Fibroblast of the conjunctiva (primary cell): ENCODE measurements at places on chromosomes 11 and 22.

DNA sequence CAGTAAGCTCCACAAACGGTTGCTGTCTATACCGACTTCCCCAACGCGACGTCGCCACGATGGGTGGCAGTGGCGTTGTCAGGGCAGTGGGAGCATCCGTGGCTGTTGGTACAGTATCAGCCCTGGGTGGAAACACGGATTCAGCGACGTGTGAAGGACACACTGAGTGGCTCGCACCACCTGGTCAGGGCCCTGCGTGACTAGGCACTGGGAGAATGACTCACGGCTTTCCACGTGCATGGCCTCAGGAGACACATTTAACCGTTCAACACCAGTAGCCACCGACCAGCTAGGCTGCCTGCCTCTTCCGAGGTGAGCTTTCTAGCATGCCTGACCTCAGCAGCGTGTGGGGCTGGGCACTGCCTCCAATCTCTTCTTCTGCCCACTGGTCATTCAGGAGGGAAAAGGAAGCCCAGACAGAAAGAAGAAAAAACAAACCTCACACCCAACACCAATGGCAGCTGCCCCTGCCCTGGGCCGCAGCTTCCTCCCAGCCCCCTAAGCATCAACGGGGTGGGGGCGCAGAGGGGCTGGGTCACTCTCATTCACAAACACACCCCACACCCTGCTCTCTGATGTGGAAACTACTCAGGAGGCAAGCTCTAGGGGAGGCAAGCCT lies 59.0 kb downstream of the MYH9 start:
- no peak for DNase-seq

DNA sequence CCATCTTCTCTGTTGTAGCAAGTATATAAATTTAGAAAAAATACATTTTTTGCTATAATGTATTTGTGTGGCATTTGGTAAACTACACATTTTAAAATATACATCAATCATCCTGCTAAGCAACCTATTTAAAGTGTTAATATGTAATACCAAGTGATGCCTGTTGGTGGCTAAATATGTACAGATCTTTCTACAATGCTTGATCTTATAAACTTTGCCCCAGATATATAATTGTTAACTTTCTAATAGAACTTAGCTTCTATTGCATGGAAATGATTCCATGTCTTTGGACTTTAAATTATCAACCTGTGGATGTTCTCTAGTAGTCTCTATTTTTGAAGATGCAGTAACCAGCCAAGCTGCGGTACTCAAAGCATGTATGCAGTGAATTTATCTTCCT lies 1260.4 kb upstream of the RAG2 start:
- no peak for DNase-seq

DNA sequence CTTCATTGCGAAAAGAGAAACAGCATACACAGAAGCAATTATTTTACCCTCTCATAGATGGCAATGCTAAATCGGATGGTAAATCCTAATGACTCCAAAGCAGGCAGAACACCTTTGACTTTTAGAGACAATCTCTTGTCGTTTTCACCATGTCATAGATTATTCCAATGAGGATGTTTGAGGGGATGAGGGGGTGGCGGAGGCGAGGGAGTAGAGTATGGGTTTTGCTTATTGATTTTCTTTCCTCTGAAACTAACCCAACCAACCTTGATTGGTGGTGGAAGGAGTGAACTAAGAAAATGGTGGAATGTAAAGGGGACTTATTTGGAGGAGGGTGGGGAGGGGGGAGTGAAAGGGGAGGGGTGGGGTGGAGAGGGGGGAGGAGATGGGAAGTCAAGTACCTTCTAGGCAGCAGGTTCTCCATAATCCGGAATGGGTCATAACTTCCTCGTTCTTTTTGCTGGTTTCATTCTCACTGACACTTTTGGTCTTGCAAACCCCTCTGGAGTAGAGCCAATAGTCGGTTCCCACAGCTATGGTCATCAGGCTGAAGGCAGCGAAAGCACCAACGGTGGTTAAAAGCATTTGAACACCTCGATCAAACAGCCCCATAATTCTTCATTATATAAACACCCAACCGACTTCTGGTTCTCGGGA lies 1.5 kb downstream of the CACNG2 start:
- DNase-seq: no peak

DNA sequence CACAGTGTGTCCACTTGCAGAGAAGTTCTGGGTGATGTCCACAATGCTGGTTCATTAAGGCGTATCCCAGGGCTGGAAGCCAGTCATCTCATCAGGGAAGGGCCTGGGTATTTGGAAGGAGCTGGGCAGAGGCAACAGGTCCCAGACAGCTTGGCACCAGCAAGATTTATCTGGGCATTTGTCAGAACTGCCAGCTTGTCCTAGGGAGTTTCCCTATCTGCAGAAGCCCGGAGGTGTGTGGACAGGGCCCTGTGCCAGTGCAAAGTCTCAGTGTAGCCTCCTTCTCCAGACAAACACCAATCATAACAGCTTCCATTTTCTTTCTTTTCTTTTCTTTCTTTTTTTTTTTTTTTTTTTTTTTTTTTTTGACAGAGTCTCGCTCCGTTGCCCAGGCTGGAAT lies 125.3 kb upstream of the TIMP3 start:
- no peak for DNase-seq

DNA sequence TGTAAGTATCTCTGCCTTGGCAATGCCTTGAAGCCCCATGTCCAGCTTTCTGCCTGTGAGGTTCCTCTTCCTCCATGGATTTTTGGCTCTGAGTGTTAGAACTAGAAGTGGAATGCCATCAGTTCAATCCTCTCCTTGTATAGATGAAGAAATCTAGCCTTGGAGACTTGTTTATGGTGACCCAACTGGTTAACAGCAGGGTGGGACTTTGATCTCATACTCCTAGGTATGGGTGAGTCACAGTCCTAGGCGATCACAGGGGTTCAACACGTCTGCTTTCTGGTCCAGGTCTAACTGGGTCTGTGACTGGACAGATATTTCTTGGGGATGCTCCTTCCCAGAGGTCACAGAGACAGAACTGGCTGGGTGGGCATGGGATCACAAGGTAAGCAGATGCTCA lies 9.2 kb upstream of the MTFP1 start:
- no peak for DNase-seq

DNA sequence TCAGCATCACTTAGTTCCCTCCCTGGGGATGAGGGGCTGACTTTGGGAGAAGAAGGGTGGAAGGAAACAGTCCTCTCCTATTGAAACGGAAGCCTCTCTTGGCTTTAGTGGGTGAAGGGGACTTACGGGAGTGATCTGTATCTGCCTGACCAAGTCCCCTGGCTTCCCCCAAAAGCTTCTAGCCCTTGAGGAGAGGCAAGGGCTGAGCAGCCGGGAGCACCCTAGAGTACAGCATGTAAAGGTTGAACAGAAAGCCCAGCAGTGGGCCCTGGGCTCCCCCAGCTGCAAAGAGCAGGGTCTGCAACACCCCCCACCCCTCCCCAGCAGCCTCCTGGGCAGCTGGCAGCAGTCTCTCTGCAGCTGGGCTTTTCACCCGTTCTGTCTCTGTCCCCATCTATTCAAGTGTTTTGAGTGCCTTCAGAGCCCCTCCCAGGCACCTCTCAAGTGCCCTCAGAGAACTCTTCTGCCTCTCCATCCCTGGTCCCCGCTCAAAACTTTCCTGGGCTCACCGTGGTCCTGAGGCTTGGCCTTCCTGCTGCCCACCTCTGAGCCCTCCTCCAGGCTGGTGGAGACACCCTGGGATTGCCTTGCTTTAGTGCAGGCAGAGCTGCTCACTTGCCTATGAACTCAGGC lies 2.7 kb downstream of the CAPN5 start:
- no peak for DNase-seq

GRCh38 chr11:875203-875602 lies 32.6 kb downstream of the TSPAN4 start:
- DNase-seq: no peak

- no peak for DNase-seq
Measured at GRCh38 chr11:9462172-9462799, 1.5 kb downstream of the ZNF143 start.

GRCh38 chr11:128862406-128862805 lies 4.7 kb downstream of the KCNJ1 start:
- no peak for DNase-seq

DNA sequence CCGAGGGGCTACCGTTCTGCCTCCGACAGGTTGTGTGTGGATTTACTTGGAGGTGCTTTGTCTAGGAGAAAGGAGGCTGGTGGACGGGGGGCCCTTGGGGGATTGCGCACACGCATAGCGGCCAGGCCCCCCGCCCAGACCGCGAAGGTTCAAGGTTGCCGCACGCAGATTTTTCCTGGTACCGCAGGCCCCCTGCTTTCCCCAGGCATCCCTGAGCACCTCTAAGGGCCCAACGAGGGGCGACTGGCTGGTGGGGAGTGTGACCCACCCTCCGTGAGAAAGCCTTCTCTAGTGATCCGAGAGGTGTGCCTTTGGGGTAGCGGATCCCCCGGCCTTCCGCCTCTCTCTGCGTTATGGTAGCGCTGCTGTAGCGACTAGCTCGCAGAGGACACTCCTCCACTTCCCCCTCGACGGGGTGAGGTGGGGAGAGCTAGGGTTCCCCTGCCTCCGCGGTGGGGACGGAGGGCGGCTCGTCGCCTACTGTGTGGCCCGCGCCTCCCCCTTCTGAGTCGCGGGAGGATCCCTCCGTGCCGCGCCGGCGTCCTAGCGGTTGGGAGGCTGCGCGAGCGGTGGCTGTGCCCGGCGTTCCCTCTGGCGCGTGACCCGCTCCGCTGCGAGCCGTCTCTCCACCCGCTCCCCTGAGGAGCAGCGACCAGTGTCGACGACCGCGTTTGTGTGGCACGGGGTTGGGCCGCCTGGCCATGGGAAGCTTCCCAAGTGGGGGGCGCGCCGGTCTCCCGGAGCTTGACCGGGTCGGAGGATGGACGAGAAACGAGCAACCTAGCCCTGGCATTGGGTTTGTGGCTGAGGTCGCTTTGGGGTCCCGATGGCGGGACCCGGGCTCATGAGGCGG lies 3900.0 kb upstream of the OR11H1 start:
- no peak for DNase-seq

GRCh38 chr11:95432714-95433503 lies 201.9 kb upstream of the SESN3 start:
- DNase-seq: no peak

GRCh38 chr22:39580006-39580441 lies 9.5 kb downstream of the CACNA1I start:
- no peak for DNase-seq

GRCh38 chr22:49331878-49332277 lies 495.8 kb downstream of the BRD1 start:
- no peak for DNase-seq

DNA sequence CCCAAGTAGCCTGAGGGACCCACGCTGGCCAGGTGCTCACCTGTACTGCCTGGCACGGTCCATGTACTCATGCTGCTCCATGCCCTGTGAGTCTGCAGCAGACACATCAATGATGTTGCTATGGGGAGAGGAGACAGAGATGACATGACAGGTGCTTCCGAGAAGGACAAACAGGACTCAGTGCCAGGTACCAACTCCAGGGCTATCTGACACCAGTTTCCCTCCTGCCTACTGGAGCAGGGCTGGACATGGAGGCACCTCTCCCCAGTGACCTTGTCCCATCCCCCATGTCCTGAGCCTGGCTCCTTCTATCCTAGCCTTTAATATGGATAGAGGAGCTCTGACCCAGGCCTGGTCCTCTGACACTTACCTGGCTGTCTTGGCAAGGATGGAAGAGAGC lies 4.4 kb downstream of the LAMTOR1 start:
- DNase-seq: no peak

- DNase-seq: no peak
Measured at GRCh38 chr11:15893080-15893492, 463.3 kb downstream of the SOX6 start.

DNA sequence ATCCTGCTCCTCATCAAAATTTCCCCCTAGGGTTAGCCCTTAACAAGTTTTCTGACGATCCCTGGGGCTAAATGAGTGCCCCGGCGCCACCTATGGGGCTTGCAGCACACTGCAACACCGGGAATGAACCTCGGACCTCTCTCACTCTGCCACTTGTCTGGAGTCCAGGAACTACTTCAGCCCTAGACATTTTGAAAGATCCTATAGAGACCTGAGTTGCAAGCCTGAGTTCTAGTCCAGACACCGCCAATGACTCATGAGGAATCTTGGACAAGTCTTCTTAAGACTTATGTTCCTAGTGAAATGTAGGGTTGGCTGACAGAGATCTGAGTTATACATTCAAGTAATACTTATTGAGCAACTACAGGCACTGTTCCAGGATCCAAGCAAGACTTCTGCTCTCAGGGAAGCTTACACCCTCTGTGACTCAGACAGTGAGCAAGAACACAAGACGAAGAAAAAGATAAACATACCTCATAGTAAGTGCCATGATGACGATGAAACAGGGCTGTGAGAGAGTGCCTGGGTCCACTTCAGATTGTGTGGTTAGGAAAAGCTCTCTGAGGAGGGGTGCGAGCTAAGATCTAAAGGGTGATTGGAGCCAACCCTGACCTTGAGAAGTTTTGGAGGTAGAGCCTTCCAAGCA lies 10.2 kb upstream of the STK33 start:
- DNase-seq: peak; percentile 100

GRCh38 chr22:23856721-23857605 lies 712 bp upstream of the SLC2A11 start:
- DNase-seq: no peak

- DNase-seq: no peak
Measured at GRCh38 chr11:12382451-12382850, 5.1 kb downstream of the PARVA start.

GRCh38 chr22:17281026-17281425 lies 61.8 kb upstream of the ADA2 start:
- DNase-seq: no peak

- DNase-seq: peak; percentile 34
Measured at GRCh38 chr11:67464411-67465188, 4.5 kb downstream of the TMEM134 start.

DNA sequence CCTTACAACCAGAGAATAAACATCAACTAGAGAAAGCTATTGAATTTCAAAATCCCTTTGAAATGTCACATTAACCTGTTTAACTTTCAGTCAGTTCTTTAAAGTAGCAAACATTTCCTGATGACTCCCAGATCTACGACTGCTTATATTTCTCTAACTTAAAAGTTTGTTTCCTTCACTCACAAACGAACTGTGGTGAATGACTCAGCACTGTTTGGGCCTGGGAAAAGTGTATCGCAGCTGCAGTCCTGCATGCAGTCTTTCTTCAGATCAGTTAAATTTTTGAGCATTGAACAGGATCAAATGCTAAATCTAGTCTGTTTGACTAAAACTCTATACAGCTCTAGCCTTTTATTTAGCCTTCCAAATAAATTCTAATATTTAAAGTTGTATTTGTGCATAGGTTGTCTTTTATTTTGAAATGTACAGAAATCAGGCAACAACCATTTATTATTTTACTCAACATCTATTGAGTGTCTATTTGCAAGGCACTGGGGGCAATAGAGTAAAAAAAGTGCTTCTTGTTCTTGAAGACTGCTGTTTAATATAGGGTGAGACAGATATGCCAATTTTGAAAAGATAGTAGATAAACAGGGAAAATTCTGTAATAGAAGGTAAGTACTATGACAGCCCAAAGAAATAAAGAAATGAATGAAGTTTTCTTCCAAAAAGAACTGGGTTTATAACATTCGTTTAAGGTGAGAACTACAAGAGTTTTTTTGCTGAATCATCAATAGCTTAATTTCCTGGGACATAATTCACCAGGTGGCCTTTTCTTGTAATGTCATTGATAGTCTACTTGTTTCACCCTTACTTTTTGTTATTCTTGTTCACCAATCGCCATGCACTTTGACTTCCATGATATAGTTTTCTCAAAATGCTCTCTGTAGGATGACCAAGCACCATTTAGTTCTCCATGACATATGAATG lies 235.4 kb downstream of the METTL15 start:
- DNase-seq: peak; percentile 31
